Common myeloid progenitor, CD34-positive (primary cell): ENCODE measurements at places on chromosomes 5 and 9.

DNA sequence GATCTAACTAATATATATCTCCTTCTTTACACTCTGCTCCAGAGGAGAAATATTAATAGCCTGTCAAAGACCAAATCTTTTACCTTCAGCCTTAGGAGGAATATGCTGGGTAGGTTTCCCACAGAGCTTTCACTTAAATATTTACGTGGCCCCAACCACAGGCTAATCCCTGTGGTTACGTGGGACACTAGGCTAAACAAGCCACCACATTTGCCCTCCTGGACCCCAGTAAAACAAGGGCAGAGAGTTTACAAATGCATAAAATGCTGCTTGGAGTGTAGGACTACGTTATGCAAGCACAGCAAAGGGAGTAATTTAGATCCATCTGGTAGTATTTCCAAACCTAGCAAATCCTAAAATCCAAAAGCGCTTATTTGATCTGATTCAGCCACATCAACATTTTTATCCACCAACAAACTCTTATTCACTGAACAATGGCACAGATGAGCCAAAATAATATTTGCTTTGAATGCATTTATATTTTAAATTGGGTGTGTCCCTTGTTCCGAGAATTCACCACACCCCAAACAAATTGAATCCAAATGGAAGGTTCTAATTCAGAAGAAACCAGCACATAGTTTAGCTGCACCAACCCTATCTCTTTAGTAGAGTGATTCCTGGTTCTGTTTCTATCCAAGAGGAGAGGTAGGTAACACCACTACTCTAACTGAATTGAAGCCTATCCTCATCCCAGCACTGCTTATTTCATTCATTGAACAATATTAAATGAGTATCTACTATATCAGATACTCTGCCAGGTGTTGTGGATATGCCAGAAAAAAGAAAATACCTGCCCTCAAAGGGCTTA lies 179.0 kb downstream of the TSSK1B start:
- DNase-seq = no peak

- peak; percentile 79 for DNase-seq
Observed at GRCh38 chr5:179819296-179820126, 1.2 kb upstream of the SQSTM1 start.

GRCh38 chr5:161530700-161531099 lies 15.8 kb downstream of the GABRB2 start:
- no peak for DNase-seq

DNA sequence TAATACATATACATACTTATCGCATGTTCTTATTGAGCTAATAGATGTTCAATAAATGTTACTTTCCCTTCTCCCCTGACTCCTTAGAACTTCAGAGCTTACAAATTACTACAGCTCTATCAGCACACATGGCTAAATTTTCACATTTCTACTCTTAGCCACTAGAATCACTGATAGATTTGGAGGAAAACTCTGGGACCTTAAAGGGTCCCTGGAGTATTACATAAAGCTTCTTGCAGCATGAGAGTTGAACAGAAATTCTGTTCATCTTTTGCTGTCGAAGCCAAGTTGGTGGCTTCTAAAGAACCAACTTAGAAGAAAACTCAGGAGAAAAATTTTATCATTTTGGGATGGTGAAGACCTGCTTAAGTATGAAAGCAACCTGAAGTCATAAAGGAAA lies 15.5 kb downstream of the B4GALT1 start:
- DNase-seq = no peak

- DNase-seq = no peak
Observed at GRCh38 chr9:130940027-130940549, 1.0 kb upstream of the FIBCD1 start.

DNA sequence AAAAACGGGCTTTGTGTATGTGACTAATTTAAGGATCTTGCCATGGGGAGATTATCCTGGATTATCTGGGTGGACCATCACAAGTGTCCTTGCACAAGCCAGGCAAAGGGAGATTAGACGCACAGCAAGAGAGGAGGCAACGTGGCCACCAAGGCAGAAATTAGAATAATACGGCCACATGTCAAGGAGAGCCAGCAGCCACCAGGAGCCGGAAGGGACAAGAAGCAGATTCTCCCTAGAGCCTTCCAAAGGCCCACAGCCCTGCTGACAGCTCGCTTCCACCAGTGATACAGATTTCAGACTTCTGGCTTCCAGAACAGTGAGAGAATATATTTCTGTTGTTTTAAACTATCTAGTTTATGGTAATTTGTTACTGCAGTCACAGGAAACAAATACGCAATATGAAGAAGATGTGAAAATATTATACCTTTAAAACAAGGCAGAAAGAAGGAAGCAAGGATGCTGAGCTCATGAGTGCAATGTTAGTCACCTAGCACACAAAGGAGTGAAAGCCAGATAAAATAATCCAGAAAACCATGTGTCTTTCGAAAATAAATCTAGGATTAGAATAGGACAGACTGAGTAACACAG lies 28.7 kb upstream of the F2RL1 start:
- no peak for DNase-seq

- no peak for DNase-seq
Observed at GRCh38 chr9:93940951-93941350, 14.2 kb downstream of the BARX1 start.

GRCh38 chr5:107889387-107889786 lies 218.7 kb upstream of the EFNA5 start:
- DNase-seq = no peak

DNA sequence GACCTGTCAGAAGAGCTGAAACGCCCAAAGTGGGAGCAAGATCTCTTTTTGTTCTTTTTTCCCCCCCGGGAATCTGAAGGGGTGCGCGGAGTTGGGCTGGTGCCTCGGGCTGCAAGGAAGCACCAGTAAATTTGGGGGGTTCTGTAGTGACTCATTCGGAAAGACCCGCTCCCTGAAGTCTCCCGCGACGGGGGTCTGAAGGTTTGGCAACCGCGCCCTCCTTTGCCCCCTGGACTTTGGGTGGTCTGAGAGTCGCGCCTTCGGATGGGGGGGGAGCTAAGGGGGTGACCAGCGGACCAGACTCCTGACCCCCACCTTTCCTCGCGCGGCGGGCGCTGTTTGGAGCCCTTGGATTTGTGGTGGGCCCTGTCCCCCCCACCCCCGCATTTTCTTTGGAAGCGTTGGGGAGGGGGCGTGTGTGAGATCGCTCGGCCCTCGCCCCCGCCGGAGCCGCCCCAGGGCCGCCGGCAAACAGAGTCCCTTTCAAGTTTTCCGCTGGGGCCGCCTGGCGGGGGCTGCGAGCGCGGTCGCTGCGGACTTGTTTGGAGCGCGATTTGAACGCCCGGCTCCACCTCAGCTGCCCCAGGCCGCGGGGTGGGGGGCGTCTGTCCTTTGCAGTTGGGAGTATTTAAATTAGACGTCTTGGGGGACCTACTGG lies 2.0 kb downstream of the CXXC5 start:
- peak; percentile 48 for DNase-seq

DNA sequence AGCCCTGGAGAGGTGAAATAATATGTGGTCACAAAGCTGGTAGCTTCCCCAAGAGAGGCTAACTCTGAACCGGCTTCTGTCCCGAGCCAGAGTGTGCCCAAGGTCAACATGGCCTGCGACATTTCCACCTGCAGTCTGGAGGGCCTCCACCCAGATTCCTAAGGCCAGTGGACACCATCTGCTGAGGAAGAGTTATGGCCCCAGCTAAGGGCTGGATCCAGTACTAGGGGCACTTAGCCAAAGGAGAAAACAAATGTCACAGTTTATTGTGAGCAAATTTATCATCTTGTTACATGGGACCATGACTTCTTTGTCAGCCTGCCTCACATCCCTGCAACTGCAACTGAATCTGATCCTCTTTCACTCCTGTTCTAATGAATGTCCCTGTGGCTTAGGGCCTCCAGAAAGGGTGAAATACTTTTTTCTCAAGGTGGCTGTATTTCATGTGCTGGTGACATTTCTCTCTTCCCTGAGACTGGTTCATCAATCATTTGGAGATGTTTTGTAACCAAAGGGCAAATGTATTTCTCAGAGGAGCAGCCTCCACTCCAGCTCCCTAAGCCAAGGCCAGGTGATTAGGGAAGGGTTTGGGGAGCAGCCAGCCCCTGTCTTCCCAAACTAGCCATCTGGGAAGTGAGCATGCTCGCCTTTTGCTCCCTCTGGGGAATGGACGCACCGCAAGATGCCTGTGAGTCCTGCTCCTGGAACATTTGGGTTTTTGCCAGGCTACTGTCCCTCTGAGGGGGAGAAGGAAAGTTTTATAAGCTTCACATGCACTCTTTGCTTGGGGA lies 148.3 kb downstream of the CMYA5 start:
- DNase-seq = no peak

GRCh38 chr5:56167519-56167918 lies 65.6 kb downstream of the ANKRD55 start:
- no peak for DNase-seq
